ENCODE measurements at places on chromosomes 7 and 10.

- DNase-seq, result no peak
Observed at GRCh38 chr7:46218461-46219200, 297.6 kb upstream of the IGFBP3 start.

DNA sequence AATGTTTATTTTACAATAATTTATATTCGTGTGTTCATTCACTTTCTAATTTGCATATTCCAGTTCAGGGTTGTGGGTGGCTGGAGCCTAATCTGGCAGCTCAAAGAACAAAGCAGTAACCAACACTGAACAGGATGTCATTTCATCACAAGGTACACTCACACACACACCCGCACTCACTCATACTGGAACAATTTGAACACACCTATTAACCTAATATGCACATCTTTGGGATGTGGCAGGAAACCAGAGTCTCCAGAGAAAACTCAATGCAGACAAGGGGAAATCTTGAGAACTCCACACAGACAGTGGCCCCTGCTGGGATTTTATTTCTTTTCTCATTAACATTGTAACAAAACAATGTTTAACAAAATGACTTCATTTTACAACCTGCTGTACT, 97.4 kb downstream of the TWIST1 start:
- DNase-seq, result no peak

- DNase-seq, result no peak
Observed at GRCh38 chr7:66460921-66461361, 167.7 kb upstream of the KCTD7 start.

GRCh38 chr7:111282626-111283025, 191.7 kb downstream of the LRRN3 start:
- no peak for DNase-seq

- DNase-seq, result no peak
Observed at GRCh38 chr10:69374242-69374641, 42.5 kb downstream of the TACR2 start.

DNA sequence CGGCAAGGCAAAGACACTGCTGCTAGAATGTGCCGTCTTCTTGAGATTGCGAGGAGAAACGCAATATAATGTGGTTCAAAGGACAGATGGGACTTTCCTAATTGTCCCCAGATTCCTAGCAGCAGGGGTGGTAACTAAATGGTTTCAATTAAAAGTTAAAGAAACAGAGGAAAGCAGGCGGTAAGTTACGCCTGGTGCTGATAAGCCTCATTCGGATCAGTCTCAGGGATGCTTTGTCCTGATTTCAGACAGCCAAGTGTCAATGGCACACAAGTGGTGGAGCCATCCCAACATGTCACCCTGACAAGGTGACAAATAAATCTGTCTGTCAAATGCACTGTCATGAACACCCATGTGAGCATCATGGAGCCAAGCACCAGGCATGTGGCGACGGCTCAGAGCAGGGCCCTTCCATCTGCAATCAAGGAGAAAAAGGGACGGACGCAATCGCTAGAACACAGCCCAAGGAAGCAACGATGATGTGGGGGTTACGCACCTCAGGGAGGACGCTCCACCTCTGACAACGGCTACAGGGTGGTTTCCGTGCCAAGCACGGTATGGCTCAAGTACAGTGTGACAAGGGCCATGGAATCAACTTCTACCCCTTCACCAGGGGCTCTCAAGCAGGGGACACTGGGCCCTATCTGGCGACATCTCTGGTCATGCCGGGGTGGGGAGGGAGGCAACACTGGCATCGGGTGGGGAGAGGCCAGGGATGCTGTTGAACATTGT, 66.2 kb downstream of the CTBP2 start:
- DNase-seq, result no peak

DNA sequence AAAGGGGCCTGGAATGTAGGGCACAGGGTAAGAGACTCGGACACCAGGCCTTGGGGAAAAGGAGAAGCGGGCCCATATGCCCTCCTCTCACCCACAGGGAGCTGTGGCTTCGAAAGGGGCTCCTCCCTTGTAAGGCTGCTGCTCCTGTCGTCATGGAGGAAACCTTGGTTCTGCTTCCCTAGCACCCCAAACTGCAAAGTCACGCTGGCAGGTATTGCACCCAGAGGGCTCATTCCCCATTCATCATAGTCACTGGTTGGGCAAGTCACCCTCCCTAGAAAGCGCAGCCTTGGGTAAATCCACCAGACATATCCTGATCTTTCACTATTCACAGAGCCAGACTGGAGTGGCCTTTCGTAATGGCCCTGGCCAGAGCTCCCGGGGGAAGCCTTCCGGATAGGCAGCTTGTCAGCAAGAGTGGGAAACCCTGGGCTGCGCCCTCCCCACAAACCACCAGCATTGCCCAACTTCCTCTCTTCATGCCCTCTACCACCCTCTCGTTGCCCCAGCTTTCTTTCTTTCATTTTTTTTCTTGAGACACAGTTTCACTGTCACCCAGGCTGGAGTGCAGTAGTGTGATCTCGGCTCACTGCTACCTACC, 121.0 kb downstream of the HIP1 start:
- no peak for DNase-seq

DNA sequence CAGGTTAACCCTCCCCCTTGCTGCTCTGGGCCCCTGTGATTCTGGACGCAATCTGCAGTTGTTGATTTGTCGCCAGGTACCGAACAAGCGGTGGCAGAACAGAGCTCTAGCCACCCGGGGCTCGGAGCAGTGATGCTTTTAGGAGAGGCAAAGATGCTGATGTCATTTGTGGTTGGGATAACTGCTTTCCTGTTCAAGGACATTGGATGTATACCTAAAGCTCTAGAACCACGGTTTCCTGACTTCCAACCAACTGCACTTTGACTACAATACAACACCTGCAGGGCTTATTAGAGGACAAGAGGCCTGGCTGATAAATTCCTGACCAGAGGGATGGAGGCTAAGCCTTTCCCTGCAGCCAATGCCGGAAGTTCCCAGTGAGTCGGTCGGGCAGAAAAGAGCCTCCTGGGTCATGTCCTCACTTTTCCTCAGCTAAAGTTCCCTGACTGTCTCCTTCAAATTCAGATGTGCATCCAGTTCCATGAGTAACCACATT, 6.5 kb upstream of the RBM20 start:
- no peak for DNase-seq

DNA sequence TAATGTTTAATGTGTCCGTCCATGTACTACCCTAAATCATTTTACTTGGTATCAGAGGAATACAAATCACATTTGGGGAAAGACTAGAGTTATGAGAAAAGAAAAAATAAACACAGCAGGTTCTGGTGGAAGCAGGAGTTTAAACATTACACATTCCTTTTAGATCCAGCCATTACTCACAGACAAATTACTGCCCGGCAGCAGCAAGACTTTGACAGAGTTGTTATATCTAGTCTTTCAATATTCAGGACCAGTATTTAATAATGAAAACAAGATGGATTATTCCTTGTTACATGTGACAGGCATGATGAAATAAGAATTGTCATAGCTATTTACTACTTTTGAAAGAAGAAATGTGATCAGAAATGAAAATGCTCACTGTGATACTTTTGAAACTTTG, 131.8 kb upstream of the GNAI1 start:
- no peak for DNase-seq

GRCh38 chr10:71432101-71432905, 35.6 kb downstream of the CDH23 start:
- DNase-seq, result no peak

DNA sequence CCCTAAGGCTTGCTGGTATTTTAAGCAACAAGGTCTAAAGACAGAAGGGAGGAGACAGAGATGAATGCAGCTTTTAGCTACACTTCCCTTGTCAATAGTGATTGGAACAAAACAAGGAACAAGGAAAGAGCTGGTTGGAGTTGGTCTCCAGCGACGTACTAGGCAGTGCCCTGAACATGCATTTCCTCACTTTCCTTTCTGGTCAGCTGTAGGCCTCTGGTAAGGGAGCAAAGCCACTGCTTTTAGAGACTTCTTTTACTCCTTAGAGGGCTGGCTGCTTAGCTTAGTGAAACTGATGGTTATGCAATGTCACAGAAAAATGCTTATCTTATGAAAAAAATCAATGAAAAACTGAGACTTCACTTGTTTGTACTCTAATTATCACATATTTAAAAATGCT, 75.5 kb upstream of the TRIL start:
- no peak for DNase-seq

- no peak for DNase-seq
Observed at GRCh38 chr10:126229686-126230085, 158.6 kb downstream of the ADAM12 start.

- DNase-seq, result no peak
Observed at GRCh38 chr7:110090110-110090820, 1000.7 kb upstream of the LRRN3 start.

- no peak for DNase-seq
Observed at GRCh38 chr7:87375662-87376435, 30.4 kb downstream of the CROT start.
